GM06990 (cell line): ENCODE measurements at places on chromosomes 5 and 9.
A peak's percentile ranks its signal among the peaks of the same experiment; 100 is the strongest.

- DNase-seq = no peak
Measured at GRCh38 chr9:123191260-123191659, 77.1 kb downstream of the STRBP start.

DNA sequence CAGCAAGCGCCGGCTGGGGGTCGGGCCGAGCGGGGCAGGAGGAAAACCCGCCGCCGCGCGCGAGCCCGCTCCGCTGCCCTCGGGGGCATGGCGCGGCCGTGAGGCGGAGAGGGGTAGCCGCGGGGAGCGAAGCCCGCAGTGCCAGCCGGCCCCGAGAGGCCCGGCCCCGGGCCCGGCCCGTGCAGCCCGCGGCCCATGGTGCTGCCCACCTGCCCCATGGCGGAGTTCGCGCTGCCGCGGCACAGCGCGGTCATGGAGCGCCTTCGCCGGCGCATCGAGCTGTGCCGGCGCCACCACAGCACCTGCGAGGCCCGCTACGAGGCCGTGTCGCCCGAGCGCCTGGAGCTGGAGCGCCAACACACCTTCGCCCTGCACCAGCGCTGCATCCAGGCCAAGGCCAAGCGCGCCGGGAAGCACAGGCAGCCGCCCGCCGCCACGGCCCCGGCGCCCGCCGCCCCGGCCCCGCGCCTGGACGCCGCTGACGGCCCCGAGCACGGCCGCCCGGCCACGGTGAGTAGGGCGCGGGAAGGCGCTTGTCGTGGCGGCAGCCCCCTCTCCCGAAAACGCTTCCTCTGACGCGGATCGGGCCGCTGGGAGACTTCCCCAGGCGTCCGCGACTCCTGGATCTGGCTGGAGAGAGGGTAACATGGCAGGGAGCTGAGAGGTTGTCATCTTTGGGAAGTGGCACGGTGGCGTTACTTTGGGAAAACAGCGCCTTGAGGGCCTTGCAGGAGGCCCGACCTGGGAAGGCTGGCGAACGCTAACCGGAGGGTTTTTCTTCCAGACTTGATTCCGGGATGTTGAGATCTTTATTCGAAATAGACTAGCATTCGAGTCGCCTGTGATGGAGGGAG lies 523 bp downstream of the MAML1 start:
- DNase-seq = peak; percentile 39

DNA sequence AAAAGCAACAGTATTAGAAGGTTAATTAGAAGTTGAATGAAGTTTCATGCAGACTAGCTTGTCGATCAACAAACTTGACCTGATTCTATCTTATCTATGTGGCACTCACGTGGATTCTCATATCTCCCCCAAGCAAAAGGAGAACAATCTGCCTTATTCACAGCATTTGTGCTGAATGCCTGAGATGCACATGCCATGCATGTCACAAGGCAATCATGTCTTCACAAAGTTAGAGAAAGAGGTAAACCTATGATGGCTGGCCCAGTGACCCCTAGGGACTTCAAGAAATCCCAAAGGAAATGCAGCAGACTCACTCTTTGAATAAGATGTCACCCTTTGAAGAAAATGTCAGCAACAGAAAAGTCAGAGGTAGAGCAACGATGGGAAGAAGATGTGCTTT lies 17.6 kb upstream of the SHOC1 start:
- DNase-seq = no peak

DNA sequence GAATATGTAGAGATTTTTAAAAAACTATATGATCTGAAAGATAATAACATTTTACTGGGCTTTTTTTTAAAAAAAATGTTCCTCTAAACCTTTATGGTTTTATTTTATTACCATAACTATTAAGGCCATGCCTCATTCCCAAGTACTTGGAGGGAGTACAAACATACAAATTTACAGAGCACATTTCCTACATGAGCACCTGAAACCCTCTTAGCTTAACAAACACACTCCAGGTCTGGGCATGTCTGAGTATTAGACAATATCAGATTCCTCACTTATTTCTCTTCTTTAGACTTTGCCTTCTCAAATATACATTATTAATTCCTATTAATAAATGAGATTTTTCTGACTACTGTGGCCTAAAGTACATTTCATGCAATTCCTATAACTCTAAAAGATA lies 319.2 kb downstream of the SLCO4C1 start:
- DNase-seq = no peak

DNA sequence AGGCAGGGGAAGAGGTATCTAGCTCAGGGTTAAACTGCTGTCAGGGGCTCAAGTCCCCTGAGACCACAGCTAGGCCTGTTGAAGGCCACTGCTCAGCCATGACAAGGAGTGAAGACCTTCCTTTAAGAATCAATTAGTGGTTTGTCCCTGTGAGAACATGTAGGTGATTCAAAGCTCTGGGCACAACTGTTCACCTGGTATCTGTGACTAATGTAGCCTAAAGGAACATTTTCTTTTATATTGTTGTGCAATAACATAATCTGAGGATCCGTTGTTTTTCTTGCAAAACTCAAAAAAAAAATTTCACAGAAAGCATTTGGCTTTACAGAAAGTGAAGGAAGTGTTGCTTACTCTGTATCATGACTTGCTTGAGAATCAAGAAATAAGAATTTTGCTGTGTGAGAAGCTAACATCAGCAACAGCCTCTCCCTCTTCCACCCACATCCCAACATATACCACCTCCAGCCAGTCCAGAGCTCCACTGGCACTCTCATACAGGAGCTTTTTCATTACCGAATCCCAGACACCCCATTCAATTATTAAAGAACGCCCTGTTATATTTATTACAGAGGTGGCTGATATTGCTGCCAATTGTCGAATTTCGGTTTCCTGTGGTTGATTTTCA lies 807.0 kb downstream of the TLE4 start:
- DNase-seq = no peak

- DNase-seq = no peak
Measured at GRCh38 chr5:145180371-145180770, 654.8 kb downstream of the PRELID2 start.

DNA sequence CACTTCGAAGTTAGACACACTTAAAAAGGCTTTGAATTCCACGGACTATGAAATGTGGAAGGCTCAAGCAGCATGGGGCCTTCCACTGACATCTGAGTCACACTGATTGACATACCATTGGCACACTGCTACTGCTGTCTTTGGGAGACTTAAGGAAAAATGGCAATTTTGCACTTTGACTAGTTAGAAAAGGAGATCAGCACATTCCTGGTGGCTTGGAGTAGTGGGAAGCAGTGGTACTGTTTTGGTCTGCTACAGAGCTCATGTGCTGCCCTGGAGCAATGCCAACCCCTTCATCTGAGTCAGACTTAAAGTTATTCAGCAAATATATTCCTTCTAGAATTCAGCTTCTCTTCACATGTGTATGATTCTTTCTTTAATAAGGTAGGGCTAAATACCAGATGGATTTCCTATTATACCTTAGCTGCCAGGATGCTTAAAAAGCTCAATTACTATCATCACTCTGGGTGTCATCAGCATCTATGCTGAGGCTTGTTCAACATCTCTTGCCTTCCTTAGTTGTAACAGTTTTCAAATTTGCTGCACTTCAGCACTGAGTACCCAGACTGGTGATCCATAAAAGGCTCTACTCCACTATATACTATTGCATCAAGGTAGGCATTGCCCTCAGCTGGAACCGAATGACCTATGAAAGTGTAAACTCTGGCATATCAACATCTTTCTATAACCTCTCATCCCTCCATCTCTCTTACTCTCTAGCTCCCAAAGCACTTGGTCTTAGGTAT lies 42.3 kb upstream of the MOCS2 start:
- no peak for DNase-seq

- DNase-seq = no peak
Measured at GRCh38 chr9:138098116-138098907, 220.7 kb downstream of the CACNA1B start.

DNA sequence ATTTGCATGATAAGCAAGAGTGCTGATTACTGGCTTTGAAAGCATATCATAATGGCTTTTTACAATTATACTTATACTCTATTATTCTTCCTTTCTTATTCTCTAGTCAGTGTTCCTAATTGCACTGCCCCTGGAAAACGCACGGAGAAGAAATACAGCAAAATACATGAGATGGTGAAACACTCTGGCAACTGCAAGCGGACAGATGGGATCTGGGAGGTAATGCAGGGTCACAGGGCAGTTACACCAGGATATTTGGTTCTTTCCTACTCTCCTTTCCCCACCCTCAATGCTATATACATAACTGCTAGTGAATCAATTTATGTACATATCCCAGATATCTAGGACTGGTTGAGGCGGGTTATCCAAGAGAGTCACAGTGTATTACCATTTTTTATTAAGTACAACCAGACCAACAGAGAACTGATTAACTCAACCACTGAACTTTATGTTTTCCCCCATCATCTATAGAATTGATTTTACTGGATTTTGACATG lies 423.7 kb downstream of the ZSWIM6 start:
- no peak for DNase-seq

DNA sequence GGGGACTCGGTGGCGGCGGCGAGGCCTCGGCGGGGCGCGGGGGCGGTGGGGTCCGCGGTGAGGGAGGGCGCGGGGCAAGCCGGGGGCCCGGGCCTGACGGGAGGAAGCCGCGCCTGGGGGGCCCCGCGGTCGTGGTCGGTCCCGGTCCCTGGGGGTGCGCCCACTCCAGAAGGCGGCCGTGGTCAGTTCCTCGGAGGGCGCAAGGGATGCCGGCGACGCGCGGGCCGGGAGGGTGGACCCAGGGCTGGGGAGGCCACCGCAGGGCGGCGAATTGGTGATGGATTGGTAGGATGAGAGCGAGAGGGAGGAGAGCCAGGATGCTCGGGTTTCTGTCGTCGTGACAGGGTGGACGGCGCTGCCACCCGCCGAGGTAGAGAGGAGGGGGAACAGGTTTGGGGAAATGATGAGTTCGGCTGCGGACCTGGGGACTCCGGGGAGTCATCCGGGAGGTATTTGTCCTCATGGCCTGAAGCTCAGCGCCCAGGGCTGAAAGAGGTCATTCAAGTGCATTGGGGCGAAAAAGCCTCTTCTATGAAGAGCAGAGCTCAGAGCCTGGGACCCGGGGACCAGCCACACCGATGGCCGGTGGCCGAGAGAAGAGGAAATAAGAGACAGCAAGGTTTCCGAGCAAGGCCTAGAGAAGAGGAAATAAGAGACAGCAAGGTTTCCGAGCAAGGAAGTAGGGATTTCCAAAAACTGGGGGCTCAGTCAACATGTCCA lies 557 bp downstream of the GNG10 start:
- DNase-seq = peak; percentile 46
